ENCODE measurements at places on chromosomes 5 and 9.

DNA sequence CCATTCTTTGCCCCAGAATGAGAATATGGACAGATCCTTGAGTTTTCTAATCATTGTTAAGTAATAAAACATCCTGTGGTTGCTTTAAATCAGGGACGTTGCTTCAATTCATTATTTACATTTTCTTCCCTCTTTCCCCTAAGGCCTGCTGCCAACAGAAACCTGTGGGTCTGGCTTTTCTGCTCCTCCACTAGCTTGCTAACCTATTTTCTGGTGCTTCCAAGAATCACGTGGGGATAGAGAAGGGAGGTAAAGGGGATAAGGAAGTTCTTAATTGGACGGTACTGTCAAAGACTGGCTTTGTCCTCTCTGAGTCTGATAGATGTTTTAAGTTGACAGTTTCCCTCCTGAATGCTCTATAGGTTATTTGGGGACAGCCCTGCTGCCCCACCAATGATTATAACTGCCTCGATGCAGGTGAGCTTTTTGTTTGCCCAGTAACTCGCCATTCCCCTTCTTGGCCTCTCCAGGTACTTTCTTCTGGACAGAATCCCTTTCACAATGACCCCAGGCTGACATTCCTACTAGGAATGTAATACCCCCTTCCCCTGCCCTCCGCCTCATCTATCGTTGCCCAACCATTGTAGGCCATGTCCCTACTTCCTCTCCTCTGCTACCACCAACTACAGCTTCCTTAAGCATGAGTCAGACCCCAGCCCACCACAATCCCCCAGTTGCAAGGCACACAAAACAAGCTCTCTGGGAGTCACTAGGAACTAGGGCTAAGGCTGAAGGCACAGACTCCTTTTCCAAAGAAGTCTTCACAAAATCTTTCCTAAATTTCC lies 19.9 kb upstream of the CPEB4 start:
- peaks cover 3% of the 10 kb centered on the region for H3K36me3 ChIP-seq
- no peak overlapping the region for H3K4me3 ChIP-seq
- peaks cover 5% of the 10 kb centered on the region for H3K27me3 ChIP-seq
- DNase-seq, result no peak

GRCh38 chr5:139482050-139482889 lies at the start of gene STING1:
STING1 (minus strand) TSS chr5:139482758; CDS start chr5:139481704, 1,054 bp downstream.
- peak within 1 kb of the TSS; percentile 77 for H3K4me3 ChIP-seq
- H3K36me3 ChIP-seq, result peaks cover 6% of the 10 kb centered on the region
- peak within 1 kb of the TSS; percentile 94 for H3K27ac ChIP-seq
- peaks cover 28% of the 10 kb centered on the region for H3K4me1 ChIP-seq
- peaks cover 9% of the 10 kb centered on the region for H3K27me3 ChIP-seq

DNA sequence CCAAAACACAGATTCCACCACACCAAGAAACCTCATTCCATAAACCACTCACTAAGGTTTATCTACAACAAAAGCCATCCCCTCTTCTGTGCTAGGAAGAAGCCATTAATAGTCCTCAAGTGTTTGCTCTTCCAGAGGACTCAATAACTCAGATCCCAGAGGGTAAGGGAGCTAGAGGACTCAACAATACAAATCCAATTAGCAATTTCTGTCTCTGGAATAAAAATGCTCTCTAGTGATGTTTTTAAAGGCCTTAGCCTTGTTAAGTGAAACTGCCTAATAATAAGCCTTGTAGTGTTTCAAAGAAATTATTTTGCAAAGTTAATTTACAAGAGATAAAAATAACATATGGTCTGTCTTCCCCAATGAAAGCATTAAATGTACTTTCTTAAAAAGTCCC lies 942.4 kb downstream of the CDH12 start:
- H3K36me3 ChIP-seq, result no peaks in the 10 kb centered on the region
- H3K4me3 ChIP-seq, result no peak overlapping the region
- DNase-seq, result no peak
- H3K4me1 ChIP-seq, result peaks cover 11% of the 10 kb centered on the region
- H3K27ac ChIP-seq, result no peak overlapping the region
- H3K27me3 ChIP-seq, result no peaks in the 10 kb centered on the region

DNA sequence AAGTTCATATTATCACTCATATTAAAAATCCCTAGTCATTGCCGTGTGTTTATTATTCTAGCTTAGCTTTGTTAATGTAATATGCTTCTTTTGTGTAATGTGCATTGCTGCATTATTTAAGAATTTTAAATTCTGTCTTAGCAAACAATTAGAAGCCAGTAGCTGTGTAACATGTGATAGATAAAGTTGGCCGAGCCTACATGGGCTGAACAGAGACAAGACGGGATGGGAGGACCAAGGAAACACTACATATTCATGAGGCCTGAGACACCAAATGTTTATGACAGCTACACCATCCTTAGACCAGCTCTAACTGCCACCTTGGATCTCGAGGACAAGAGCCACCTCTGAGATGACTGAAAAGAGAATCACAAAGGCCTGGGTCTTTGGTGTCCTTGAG lies 51.0 kb upstream of the COL15A1 start:
- H3K27me3 ChIP-seq, result peaks cover 6% of the 10 kb centered on the region
- no peak for DNase-seq
- no peak overlapping the region for H3K4me3 ChIP-seq
- H3K27ac ChIP-seq, result no peak overlapping the region
- no peaks in the 10 kb centered on the region for H3K4me1 ChIP-seq
- no peaks in the 10 kb centered on the region for H3K36me3 ChIP-seq

DNA sequence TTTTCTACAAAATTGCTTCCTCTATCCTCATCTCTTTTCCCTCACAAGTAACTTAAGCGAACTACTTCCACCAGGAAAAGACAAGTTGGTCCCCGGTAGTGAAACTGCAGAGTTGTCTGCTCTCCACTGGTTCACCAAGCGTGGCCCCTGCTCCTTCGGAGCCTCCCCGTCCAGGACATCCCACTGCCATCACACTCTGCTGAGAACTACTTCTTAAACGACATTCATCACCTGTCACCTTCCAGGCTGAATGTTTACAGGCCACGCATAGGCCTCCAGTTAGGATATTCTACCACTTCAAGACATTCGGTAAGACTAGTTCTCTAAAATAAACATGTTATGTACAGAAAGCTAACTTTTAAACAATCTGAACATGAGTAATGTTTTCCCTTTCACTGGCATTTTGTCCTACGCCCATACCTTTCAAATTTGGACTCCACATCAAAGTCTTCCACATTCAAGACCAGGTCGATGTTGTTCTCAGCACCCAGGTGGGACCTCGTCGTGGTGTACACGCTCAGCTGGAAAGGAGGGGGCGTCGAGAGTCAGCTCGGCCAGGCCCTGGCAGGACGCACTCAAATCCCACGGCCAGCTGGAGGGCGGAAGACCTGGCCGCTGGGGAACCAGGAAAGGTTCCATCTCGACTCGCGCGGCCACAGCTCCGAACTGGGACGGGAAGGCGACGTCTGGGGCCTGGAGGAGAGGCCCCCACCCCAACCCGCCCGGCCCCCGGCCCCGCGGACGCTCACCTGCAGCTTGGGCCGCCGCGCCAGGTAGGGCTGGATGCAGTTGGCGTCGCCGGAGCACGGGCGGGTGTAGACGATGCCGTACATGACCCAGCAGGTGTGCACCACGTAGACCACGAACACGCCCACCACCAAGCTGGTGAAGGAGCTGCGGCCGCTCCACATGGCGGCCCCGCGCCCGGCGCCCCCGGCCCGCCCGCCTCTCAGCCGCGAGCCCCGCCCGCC lies 683 bp downstream of the CLPTM1L start:
- DNase-seq, result peak; percentile 38
- peaks cover 18% of the 10 kb centered on the region for H3K36me3 ChIP-seq
- peak overlapping the region; percentile 93 for H3K27ac ChIP-seq
- H3K27me3 ChIP-seq, result peaks cover 11% of the 10 kb centered on the region
- peak overlapping the region; percentile 96 for H3K4me3 ChIP-seq

DNA sequence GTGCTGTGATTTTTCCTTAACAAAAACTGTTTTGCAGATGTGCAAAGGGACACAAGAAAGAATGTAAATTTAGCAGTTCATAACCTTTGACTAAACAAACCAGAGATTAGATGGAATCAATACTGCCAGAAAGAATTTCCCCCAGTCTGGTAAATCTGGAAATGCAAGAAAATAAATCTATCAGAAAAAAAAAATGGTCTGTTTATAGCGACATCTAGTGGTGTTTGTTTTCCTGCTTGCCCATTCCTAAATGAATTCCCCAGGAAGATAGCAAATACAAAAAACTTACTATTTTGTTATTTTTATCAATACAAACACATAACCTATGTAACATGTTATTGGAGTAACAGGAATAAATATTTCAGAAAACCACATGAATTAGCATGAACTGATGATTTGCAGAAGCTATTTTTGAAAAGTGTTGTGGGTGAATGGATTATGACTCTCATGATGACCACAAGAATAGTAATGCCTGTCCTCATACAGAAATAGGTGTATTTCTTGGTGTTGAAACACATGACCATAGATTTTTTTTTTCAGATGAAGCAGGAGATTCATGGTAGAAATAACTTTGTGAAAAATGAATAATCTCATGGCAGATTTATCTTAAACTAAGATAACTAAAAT lies 1703.8 kb downstream of the MAT2B start:
- H3K36me3 ChIP-seq, result no peaks in the 10 kb centered on the region
- H3K27ac ChIP-seq, result no peak overlapping the region
- no peaks in the 10 kb centered on the region for H3K27me3 ChIP-seq
- no peak overlapping the region for H3K4me3 ChIP-seq

Data from endothelial cell (in vitro differentiated cells).